ENCODE measurements at places on chromosomes 7 and 10.

- DNase-seq = peak; percentile 54
Measured at GRCh38 chr7:94426980-94427875, 32.5 kb downstream of the COL1A2 start.

- DNase-seq = no peak
Measured at GRCh38 chr10:53997953-53998352, 803.1 kb downstream of the PCDH15 start.

- DNase-seq = no peak
Measured at GRCh38 chr10:132250481-132251475, 57.0 kb downstream of the STK32C start.

DNA sequence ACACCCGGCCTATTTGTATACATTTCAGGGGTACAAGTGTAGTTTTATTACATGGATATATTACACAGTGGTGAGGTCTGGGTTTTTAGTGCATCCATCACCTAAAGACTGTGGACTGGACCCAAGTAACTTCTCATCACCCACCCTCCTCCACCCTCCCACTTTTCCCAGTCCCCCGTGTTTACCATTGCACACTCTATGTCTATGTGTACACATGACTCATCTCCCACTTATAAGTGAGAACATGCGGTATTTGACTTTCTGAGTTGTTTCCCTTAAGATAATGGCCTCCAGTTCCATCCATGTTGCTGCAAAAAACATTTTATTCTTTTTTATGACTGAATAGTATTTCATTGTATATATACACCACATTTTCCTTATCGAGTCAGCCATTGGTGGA lies 98.9 kb upstream of the WAC start:
- DNase-seq = no peak

GRCh38 chr10:79224263-79224949 lies 122.9 kb upstream of the PPIF start:
- no peak for DNase-seq

DNA sequence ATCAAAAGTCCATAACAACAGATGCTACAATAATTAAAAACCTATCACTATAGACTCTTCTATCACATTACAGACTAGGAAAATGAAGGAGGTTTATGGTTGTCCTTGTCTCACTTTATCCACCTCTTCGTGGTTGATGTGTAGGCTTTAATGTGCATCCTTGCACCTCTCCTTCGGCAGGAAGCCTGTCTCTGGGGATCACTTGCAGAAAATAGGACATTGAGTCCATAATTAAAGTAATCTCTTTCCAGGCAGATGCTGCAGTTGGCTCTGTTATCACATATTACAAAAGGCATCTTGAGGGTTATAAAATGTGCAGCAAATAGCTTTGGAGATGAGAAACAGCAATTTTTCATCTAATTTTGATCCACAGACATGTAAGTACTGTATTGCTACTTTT lies 168.4 kb downstream of the RELN start:
- no peak for DNase-seq

GRCh38 chr7:156067156-156067555 lies 254.9 kb upstream of the SHH start:
- no peak for DNase-seq

- DNase-seq = peak; percentile 17
Measured at GRCh38 chr7:4803397-4804241, 28.2 kb downstream of the AP5Z1 start.

- DNase-seq = no peak
Measured at GRCh38 chr7:51077316-51077986, 239.2 kb downstream of the COBL start.

- DNase-seq = no peak
Measured at GRCh38 chr7:94053532-94053931, 49.4 kb upstream of the BET1 start.

GRCh38 chr10:101848894-101849351 lies 5.3 kb upstream of the KCNIP2 start:
- no peak for DNase-seq

DNA sequence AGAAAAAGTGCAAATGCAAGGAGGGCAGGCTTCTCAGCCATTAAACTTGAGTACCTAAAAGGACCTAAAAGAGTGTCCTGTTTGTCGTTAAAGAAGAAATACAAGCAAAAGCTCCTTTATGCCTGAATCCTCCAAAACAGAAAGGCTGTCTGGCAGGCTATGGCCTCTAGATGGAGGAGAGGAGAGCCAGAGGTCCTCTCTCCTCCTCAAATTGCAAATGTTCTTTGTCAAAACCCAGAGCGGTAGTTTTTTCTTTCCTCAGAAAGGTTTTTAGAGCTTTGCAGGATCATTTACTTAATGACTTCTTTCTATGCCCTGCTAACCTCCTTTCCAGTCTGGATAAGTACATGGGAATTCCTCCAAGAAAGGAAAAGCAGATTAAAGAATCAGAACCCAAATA lies 1.9 kb upstream of the SORCS1 start:
- peak; percentile 17 for DNase-seq

DNA sequence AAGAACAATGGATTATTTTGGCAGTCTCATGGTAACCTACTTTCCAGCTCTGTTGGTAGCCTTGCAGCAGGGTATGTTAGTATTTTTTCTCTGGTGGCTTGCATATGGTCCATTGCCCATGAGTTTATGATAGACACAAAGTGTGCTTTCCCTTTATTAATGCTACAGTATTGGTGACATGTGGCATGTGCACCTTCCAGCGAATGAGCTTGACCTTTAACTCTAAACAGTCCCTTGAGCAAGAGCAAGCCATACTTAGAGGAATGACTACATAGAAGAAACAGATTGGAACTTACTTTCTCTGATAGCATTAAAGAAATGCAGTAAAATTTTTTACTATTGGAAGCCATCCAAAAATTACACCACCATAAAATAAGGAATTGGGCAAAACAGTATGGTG lies 73.9 kb downstream of the VTI1A start:
- DNase-seq = no peak

- no peak for DNase-seq
Measured at GRCh38 chr7:129771928-129772479, 160.5 kb downstream of the NRF1 start.

- DNase-seq = no peak
Measured at GRCh38 chr7:138029941-138030340, 28.1 kb upstream of the CREB3L2 start.

- no peak for DNase-seq
Measured at GRCh38 chr7:55272328-55272727, 92.8 kb upstream of the LANCL2 start.

GRCh38 chr10:128943111-128943510 lies 523.9 kb upstream of the MGMT start:
- no peak for DNase-seq

DNA sequence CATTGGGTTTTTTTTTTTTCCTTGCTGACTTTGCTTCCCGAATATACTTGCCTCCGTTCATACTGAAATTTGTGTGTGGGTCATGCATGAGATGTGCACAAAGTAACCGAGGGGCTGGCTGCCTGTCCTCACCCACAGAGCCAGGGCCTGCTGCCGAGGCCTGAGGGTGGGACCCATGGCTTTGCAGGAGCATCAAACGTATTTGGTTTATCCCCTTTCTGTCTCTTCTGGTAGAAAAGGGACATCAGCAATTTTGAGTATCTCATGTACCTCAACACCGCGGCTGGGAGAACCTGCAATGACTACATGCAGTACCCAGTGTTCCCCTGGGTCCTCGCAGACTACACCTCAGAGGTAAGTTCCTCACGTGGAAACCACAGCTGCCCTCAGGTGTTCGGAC lies 3.5 kb upstream of the LRRC18 start:
- no peak for DNase-seq

- no peak for DNase-seq
Measured at GRCh38 chr10:1020958-1021357, 4.7 kb downstream of the IDI2 start.

- no peak for DNase-seq
Measured at GRCh38 chr7:17331891-17332501, 33.5 kb downstream of the AHR start.

DNA sequence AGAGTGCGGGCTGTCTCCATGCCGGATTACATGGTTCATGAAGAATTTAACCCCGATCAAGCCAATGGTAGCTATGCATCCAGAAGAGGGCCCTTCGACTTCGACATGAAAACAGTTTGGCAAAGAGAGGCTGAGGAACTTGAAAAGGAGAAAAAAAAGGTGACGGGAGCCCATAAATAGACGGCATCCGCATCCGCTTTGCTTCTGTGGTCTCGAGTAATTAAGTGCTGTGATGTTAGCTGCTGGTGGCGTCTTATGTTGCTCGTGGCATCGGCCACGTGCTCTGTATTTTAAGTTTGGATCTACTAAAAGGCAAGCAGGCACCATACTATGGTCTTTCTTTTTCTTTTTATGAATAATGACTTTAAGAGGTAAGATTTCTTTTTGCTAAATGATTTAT lies 11.1 kb downstream of the C7orf57 start:
- no peak for DNase-seq

DNA sequence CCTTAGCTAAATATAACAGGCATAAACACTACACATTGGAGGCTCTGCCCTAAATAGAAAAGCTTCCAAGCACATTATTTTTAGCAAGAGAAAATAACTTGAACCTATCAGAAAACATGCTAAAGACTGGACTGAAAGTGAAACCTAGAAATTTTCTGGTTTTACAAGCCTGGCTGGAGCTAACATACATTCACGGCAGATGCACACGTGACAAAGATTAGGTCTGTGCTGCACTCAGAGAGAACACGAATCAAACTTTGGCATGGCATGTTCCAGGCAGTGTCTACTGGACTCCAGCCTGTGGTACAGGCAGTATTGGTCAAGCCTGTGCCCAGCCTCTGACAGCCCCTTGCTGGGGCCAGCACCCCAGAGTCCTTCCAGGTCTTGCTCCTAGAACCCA lies 94.1 kb upstream of the PCBD1 start:
- no peak for DNase-seq

GRCh38 chr10:14618674-14619073 lies 156.0 kb downstream of the FAM107B start:
- DNase-seq = no peak

GRCh38 chr7:40133561-40134427 lies 628 bp downstream of the MPLKIP start:
- no peak for DNase-seq

- no peak for DNase-seq
Measured at GRCh38 chr7:33471636-33472242, 342.4 kb downstream of the BBS9 start.

DNA sequence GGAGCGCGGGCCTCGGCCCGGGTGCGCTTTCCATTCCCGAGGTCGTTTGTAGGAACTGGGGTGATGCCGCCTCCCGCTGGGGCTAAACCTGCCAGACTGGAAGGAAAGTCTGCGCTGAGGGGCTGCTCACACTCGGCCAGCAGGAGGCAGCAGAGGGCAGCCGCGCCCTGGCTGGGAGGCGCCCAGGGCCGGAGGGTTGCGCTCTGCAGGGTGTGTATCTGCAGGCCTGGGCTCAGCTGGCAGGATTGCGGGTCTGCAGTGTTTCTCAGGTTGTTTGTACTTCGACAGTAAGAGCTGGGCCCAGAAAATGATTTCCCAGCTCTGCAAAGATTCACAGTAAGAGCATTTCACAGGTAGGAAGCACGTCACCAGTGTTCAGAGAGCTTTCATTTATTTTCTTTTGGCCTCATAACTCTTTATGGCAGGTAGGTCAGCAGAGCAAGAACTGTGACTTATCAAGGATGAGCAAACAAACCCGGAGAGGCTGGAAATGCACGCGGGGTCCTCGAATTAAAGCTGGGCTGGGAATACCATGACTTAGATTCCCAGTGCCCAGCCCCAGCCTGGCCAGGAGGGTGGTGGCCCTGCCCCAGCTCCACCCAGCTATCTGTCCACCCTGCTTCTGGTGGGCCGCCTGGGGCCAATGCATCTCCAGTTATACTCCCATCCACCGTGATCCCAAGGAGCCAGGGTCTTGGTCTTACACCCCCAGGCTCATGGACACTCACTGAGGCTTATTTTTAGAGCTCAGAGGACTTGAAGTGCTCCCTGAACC lies 15.2 kb upstream of the PPP2R2D start:
- peak; percentile 54 for DNase-seq

- DNase-seq = no peak
Measured at GRCh38 chr10:73967022-73967429, 30.9 kb upstream of the VCL start.

DNA sequence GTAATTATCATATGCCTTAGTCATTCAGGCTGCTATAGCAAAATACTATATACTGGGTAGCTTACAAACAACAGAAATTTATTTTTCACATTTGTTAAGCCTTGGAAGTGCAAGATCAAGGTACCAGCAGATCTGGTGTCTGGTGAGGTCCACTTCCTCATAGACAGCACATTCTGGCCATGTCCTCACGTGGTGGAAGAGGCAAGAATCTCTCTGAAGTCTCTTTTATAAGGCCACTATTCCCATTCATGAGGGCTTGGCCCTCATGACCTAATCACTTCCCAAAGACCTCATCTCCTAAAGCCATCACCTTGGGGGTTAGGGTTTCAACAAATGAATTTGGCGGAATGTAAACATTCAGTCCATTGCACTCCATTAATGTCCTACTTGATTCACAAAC lies 137.5 kb upstream of the C1GALT1 start:
- DNase-seq = no peak

DNA sequence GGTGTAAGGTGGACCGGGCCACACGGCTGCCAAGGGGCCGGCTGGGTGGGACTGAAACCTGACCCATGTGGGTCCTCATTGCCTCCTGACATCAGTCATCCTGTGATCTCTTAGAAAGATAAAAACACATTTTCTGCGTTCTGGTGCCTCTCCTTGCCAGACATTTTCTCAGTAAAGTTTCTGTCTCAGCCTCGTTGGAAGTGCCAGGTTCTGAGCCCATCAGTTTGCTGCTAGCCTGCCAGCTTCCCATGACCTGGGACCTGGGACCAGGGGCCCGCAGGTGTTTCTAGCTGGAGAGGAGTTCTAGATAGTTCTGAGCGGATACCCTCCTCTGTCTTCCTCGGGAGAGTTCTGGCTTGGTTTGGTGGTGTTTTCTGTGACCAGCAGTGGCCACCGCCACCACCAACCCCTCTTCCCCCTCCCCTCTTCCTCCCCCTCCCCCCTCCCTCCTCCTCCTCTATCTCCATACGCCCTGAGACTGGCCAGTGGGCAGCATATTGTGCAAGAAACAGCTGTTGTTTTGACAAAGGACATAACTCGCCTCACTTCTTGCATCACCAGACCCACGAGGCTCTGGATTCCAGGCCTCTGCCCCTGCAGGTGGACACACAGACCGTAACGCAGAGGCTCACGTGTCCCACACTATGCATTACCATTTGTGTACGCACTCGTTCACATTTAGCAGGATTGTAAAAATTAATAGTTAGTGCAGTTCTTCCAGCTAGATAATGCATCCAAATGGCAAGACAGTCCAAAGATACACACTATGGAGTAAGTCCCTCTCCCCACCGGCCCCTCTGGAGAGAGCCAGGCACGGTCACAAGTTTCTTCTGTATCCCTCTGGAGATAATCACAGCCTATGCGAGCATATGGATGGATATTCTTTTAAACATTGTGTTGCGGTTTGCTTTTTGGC lies 94.6 kb downstream of the CUX1 start:
- no peak for DNase-seq

DNA sequence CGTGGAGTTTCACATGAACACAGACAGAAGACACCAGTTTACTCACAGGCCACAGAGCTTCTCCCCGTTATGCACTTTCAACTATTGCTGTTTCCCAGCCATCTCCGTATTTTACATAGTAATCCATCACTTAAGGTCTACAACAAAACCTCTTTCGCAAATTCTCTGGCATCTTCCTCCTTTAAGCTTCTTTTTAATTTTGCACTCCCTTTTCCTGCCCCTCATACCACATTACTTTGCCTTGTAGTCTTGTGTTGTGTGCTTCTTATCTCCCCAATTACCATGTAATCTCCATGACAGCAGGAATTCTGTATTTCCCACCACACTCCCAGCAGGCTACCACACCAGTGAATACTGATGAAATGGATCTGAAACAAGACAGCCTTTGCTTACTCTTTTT lies 87.3 kb downstream of the ODAD2 start:
- DNase-seq = no peak

GRCh38 chr10:17510242-17510908 lies 56.0 kb upstream of the ST8SIA6 start:
- no peak for DNase-seq
